ENCODE measurements at places on chromosomes 6 and 20.

DNA sequence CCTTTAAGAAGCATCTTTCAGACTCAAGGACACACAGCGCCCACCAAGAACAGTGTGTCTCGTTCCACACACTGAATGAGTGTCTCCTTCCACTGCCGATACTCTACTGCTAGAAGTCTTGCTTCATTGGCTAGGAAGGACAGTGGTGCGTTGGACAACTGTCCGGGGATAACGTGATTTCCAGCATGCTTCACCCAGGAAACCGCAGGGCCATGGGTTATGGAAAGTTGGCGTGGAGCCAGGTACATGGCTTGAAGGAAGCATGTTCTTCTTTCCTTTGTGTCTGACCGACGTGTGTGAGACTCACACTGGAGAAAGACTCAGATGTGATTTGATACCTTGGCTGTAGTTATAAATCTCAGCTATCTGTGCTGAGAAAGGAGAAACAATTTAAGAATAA is 73.2 kb downstream of the SMOC2 start:
- no peak for DNase-seq

GRCh38 chr6:156873654-156874380 is 96.6 kb downstream of the ARID1B start:
- no peak for DNase-seq

DNA sequence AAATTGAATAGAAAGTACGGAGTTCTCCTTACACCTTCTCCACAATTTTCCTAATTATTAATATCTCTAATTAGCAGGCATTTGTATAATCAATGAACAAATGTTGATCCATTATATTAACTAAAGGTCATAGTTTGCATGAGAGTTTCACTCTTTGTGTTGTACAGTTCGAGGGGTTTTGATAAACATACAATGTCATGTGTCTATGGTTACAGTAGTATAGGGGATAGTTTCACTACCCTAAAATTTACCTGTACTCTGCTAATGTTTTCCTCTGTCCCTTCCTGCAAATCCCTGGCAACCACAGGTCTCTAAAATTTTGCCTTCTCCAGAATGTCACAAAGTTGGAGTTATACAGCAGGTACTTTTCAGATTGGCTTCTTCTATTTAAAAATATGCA is 1199.8 kb upstream of the GJE1 start:
- no peak for DNase-seq

DNA sequence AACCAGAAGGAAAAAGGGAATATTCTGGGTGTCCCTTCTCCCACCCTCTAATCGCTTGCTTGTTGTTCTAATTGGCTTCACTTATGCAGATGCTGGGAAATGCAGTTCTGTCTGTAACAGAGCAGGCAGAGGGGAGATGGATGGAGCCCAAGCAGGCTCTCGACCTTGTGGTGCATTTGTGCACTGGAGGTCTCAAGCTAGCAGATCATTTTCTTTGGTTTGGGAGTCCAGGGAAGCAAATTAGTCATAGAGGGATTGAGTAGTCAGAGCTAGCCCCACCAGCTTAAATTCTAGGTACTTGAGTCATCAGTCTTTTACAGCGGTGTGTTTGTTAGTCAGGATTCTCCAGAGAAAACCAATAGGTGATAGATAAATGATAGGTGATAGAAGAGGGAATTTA is 234.7 kb upstream of the ECI2 start:
- DNase-seq: no peak

GRCh38 chr20:3732327-3733118 is at the start of gene HSPA12B:
HSPA12B (plus strand) TSS chr20:3732685; CDS start chr20:3738675, 5,990 bp downstream.
- DNase-seq: no peak
